ENCODE measurements at places on chromosomes 3 and 15.
A peak's percentile ranks its signal among the peaks of the same experiment; 100 is the strongest.

GRCh38 chr3:147736226-147736625 is 327.1 kb downstream of the ZIC1 start:
- DNase-seq: no peak

DNA sequence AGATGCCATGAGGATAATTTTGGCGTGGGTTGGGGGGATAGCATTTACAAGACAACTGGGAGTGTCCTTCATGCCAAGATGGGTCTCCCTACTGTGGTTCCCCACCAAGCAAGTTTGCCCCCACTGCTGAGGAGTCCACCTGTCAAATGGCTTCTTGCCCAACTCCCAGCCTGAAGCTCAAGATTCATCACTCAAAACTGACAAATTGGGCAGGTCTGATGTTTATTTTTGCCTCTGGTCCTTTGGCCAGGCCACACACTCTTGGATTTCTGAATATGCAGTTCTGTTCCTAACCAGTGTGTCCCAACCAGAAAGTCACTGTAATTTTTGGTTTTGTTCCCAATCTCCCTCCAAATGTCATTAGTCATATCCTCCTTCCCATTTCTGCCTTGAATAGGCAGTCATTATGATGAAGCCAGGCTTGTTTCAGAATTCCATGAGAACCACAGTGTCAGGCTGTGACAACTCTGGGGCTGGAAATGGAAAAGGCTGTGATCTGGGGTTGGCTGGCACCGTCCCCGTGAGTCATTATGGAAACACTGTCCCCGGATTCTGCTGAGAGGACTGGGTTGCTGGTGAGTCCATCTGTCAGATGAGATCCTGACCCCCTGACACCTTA is 29.3 kb upstream of the MEF2A start:
- DNase-seq: peak; percentile 50

DNA sequence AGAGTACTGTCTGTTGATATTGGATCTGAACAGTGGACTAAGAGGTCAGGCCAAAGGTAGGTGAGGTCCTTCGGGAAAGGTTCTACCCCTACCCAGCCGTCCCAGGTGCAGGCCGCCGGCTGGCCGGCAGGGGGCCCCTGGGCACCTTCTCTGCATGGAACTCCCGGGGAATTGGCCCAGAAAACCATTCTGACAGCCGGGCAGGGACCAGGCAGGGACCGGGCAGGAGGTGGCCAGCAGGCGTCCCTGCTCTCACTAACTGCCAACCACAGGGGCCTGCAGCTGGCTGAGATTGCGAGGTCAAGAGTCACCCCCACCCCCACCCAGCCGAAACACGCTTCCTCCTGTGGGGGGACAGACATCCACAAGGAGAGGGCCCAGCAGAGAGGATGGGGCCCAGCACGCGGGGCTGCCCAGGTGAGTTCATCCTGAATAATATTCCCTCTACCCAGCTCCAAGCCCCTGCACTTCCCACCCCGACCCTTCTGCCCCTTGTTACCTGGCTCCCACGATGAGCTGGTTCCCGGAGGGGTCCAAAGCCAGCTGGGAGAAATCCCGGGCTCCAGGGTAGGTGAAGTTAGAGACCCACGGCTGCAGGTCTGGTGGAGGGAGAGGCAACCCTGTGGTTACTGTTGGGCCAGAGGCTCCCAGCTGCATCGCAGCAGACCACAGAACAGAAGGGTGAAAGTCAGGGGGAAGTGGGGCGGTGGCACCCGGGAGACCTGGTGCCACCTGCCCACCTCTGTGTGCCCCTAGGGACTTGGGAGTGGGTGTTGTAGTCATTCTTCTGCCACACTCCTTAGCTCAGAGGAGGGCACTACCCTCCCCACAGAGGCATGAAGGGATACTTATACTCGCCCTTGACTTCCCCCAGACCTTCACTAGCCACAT is 84.4 kb downstream of the SEMA5B start:
- DNase-seq: no peak

GRCh38 chr15:101097111-101097510 is 154.7 kb downstream of the CHSY1 start:
- DNase-seq: no peak

GRCh38 chr3:89113893-89114840 is 6.7 kb downstream of the EPHA3 start:
- no peak for DNase-seq

- DNase-seq: no peak
Observed at GRCh38 chr15:68817304-68818065, 3.2 kb downstream of the ANP32A start.

DNA sequence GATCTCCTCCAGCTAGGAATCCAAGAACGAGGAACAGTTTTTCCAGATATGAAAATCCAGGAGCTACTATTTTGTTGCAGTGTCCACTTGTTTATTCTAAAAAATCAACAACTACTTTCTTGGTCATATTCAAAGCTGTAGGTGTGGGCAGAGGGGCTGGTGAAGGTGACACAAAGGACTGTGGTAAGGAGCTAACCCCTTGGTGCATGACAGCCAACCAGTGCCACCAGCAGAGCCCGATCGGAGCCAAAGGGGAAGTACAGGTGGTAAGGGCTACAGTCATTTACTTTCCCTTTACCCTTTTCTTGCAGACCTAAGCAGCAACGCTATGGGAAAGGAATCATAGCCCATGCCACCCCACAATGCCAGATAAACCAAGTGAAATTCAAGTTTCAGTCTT is 30.7 kb downstream of the PLA1A start:
- DNase-seq: no peak

DNA sequence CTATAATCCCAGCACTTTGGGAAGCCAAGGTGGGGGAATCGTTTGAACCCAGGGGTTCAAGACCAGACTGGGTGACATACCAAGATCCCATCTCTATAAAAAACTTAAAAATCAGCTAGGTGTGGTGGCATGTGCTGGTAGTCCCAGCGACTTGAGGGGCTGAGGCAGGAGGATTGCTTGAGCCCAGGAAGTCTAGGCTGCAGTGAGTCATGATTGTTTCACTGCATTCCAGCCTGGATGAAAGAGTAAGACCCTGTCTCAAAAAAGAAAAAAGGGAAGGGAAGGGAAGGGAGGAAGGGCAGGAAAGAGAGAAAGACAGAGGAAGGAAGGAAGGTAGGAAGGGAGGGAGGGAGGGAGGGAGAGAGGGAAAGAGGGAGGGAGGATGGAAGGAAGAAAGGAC is 133.7 kb upstream of the LRRN1 start:
- DNase-seq: no peak

DNA sequence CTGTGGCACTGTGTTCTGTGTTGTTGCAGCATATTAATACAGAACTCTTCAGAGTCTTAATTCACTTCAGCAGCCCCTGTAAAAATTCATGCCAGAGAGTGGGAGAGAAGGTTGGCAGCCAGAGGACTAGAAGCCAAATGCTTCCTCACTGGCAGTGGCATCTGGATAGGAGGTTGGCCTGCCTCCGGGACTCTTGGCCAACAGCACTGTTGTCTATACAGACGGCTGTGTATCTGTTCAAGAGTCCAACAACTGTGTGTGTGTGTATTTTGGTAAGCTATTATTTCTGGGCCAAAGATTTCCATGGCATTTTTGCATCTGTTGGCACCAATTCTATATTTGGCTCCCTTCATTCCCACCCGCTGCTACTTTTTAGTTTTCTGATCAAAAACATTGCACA is 156.0 kb upstream of the SOX2 start:
- no peak for DNase-seq

DNA sequence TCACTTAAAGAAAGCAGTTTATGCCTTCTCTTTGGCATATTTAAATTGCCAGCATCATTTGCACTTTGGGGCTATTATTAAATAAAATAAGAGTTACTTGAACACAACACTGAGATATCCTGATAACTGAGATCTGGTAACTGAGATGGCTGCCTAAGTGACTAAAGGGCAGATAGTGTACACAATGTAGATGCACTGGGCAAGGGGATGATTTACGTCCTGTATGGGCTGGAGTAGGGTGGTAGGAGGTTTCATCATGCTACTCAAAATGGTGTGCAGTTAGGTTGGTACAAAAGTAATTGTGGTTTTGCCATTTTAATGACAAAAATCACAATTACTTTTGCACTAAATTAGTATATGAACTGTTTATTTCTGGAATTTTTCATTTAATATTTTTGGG is 196.1 kb downstream of the UBE2E2 start:
- no peak for DNase-seq

DNA sequence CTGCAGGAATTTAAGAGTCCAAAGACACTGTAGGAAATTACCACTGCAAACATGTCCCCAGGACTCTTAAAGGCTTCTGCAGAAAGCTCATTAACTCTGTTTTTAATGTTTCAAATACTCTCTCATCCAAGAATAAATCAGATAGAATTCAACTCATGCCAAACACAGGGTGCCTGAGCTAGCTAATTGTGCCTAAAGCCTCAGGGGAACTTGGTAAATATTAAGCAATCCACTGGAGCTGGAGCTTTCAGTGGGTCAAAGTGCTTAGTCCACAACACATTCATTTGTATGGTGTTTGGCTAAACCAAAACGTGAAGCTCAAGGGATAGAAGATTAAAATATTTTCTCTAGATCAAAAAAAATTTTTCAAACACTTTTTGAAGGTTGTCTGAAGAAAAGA is 131.4 kb downstream of the THRB start:
- no peak for DNase-seq

GRCh38 chr3:179943117-179943880 is 93.4 kb downstream of the PEX5L start:
- DNase-seq: no peak

DNA sequence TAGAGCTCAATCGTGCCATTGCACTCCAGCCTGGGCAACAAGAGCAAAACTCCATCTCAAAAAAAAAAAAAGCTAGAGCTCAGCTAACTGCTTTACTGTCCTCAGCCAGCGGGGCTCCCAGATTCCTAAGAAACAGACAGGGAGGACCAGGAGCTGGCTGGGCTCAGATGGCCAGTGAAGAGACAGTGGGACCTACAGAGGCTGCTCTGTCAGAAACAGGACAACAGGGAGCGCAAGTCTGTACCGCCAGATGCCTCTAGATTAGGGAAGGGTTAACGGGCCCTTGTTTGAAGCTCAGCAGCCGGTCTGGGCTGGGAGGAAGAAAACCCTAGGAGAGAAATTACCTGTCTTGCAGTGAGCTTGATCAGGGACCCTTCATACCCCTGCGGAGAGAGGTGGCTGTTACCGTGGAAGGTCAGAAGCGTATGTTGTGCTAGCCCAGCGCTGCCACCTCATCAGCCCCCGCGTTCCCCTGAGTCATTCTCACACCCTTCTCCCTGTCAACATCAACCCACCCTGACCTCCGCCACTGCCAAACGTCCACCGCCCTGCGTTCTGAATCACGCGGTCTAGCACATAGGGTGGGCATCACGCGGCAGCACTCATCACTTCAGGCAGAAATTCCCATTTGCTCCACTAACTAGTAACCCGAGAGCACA is 25.3 kb downstream of the RBPMS2 start:
- DNase-seq: no peak

DNA sequence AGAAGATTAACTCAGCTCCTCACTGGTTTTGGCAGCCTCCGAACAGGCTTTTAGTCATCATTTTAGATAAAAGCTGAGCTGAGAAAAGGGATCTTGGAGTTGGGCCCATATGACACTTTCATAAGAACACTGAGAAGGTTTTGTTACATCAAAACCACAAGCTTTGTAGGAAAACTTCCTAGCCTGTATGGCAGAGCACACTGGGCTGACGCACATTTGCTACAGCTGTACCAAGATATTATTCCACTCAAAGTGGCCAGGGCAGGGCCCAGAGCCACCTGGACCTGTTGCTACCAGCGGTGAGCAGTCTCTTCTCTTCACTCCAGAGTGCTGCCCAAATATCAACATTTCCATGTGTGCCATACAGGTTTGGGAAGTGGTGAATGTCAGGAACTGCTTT is 160.5 kb upstream of the CCDC54 start:
- no peak for DNase-seq

- no peak for DNase-seq
Observed at GRCh38 chr3:125374501-125374995, 577 bp downstream of the ZNF148 start.

DNA sequence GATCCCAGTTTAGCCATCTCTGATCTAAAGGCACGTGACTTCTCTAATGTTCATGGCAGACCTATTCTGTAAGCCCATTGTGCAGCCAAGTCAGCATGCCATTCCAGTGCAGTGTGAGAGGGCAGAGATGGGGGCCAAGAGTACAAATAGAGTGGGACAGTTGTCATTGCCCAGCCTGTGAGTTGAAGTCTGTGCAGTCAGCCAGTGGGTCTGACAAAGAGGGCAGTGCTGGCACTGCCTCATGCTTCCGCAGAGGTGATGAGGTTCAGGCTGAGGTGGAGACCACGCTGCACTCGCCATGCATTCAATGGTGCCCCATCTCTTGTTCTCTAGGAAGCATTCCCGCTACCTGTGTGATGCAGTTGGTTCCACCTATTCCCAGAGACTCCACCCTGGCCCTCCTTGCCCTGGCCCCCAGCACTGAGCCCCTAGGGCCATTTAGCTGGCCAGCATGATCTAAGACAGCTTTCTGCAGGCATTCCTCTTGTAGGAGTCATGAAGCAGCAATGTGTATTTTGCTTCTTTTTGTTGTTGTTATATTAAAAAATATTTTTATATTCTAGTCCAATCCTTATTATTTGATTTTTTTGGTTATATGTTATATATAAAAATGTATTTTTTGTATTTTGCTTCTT is 3.7 kb downstream of the MRAS start:
- DNase-seq: no peak

DNA sequence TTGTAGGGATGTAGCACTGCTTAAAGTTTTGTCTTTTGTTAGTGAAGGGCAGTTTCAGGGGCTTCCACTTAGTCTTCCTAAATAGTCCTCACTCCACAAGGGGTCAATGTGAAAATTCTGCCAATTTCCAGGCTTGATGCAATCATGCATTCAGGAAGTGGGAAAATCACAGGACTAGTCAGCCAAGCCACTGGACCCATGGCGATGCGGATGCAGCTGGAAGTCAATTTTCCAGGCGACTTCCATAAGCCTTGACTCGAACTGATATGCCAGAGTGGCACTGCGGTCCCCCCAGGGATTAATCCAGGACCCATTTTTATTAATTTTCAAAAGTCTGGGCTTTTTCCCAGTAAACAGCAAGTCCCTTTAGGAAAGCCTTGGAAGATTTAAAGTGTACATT is 26.1 kb downstream of the GBE1 start:
- no peak for DNase-seq

- no peak for DNase-seq
Observed at GRCh38 chr15:76625267-76625666, 279.9 kb downstream of the SCAPER start.

- DNase-seq: no peak
Observed at GRCh38 chr3:50620820-50621219, 3.9 kb downstream of the MAPKAPK3 start.

DNA sequence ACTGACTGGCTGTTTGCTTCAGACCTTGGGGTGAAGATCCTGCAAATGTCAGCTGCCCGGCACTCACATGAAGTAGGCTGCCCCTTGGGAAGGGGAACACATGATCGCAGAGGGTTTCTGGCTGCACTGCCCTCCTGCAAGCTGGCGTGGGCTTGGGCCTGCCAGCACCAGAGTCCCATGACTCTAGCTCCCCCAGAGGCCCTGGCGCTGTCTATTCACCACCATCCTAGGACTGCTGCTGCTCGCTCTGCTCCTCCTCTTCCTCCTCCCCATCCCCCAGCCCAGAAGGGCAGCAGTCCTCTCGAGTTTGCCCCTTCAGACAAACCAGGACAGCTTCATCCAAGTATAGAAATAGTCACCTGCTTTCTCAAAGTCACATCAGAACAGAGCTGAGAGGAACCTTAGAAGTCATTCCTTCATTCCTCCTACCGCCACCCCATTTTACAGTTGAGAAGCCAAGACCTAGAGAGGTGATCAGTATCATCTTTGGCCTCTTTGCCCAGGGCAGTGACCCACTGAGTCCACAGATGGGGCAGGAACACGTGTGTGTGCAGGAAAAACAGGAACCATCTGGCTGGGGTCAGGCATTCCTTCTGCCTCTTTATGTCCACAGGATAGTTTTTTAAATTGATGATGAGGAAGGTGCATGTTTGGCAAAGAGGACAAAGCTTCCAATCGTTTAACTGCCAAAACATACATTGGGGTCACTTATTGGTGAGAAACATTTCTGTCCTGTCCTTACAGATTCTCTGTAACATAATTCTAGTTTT is 13.2 kb downstream of the DPH3 start:
- DNase-seq: no peak

Measured in cerebellar nuclear complex (tissue), 1 donor.